ENCODE measurements at places on chromosomes 2 and 18. TPM values are rescaled to one million over a fixed set of nuclear protein-coding genes. Genes with fewer than 3 reads are reported as not detected.
A peak's percentile ranks its signal among the peaks of the same experiment; 100 is the strongest.

GRCh38 chr2:217820904-217821303, 181.9 kb downstream of the TNS1 start:
- no peaks in the 10 kb centered on the region for H3K4me1 ChIP-seq
- no peak for DNase-seq
- H3K36me3 ChIP-seq: no peaks in the 10 kb centered on the region
- no peak overlapping the region for H3K27ac ChIP-seq
- no peaks in the 10 kb centered on the region for H3K27me3 ChIP-seq
- no peak overlapping the region for H3K4me3 ChIP-seq

- no peaks in the 10 kb centered on the region for H3K27me3 ChIP-seq
- H3K4me1 ChIP-seq: no peaks in the 10 kb centered on the region
- H3K4me3 ChIP-seq: no peak overlapping the region
- no peak for DNase-seq
- no peak overlapping the region for H3K27ac ChIP-seq
Observed at GRCh38 chr2:120831086-120831485, 95.4 kb downstream of the GLI2 start.

DNA sequence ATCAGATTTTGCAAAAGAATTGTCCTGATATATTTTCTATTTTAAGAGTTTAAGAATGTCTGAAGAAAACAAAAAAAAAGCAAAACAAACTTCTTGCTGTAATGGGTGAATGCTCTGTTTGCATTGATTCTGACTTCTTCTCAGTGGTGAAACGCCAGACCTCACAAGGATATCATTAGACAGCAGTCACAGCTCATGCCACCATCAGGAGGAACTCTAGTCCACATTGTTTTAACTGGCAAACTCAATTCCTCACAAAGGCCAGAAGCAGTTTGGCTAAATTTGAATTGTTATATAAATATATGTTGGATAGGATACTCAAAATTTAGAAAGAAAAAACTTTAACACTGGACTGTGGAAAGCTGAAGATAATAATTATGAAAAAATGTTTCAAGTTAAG, 89.4 kb downstream of the DOK6 start:
- no peak overlapping the region for H3K27ac ChIP-seq
- no peak for DNase-seq

- H3K36me3 ChIP-seq: no peaks in the 10 kb centered on the region
- H3K27ac ChIP-seq: no peak overlapping the region
- DNase-seq: no peak
- peaks cover 9% of the 10 kb centered on the region for H3K4me1 ChIP-seq
Observed at GRCh38 chr18:76467371-76468190, 27.5 kb downstream of the ZNF516 start.

- H3K36me3 ChIP-seq: peaks cover 58% of the 10 kb centered on the region
- H3K27ac ChIP-seq: peak overlapping the region; percentile 57
- H3K27me3 ChIP-seq: no peaks in the 10 kb centered on the region
- no peak for DNase-seq
- peaks cover 62% of the 10 kb centered on the region for H3K4me1 ChIP-seq
- no peak overlapping the region for H3K4me3 ChIP-seq
Observed at GRCh38 chr18:63291278-63291677, 28.3 kb downstream of the BCL2 start.

DNA sequence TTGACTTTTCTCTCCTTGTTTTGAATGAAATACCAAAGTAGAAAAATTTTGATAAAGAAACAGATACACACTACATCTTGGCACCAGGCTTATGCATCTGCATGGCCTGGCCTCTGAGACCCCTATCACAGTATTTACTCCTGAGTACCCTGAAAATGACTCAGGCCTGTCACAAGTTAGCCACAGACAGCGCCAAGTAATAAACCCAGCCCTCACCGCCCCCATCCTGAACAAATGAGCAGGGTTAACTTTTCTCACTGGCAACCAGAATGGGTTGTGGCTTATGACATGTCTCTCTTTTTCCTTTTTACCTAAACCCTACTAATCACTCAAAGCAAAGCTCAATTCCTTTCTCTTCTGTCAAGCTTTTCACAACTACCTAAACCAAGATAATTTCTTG, 35.3 kb downstream of the SPRED2 start:
- peak overlapping the region; percentile 53 for H3K27ac ChIP-seq
- peak; percentile 70 for DNase-seq
- peaks cover 23% of the 10 kb centered on the region for H3K27me3 ChIP-seq
- H3K4me3 ChIP-seq: no peak overlapping the region
- peaks cover 23% of the 10 kb centered on the region for H3K4me1 ChIP-seq
- H3K36me3 ChIP-seq: no peaks in the 10 kb centered on the region

GRCh38 chr18:48140731-48141130, 210.3 kb upstream of the SMAD2 start:
- H3K27me3 ChIP-seq: peaks cover 56% of the 10 kb centered on the region
- no peak overlapping the region for H3K27ac ChIP-seq
- no peak overlapping the region for H3K4me3 ChIP-seq
- H3K4me1 ChIP-seq: peaks cover 12% of the 10 kb centered on the region
- no peak for DNase-seq

Gene EPB41L5
- 1.9 TPM for total RNA-seq

DNA sequence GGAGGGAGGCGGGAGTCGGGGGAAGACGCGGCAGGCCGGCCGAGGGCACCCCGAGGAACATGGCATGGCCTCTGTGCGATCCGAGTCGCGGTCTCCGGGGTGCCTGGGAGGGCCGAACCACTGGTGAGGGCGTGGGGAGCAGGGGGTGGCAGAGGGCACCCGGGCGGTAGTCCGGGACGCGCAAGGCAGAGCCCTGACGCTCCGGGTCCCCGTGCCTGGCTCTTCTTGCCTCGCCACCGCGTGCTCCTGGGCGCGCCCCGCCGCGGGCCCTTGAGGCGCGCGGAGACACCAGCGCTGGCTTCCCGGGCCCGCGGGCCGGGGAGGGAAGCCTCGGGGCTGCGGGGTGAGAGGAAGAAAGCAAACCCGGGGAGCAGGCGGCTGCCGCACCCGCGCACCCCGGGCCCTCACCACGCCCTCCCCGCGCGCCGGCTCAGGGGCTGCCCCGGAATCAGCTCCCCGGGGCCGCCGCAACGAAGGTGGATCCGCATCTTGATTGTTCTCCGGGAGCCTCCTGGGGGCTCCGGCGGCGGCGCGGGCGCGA, 4.3 kb downstream of the SOX11 start:
- no peak overlapping the region for H3K27ac ChIP-seq
- H3K4me3 ChIP-seq: no peak overlapping the region

GRCh38 chr2:174222154-174222553, 26.2 kb downstream of the OLA1 start:
- DNase-seq: no peak
- H3K4me1 ChIP-seq: no peaks in the 10 kb centered on the region
- H3K27ac ChIP-seq: no peak overlapping the region
- H3K4me3 ChIP-seq: no peak overlapping the region

Gene NIF3L1
- total RNA-seq: 28.3 TPM

GRCh38 chr2:67321588-67321903, 75.6 kb upstream of the ETAA1 start:
- DNase-seq: no peak
- no peak overlapping the region for H3K4me3 ChIP-seq
- no peaks in the 10 kb centered on the region for H3K4me1 ChIP-seq
- H3K27me3 ChIP-seq: peaks cover 2% of the 10 kb centered on the region

- no peaks in the 10 kb centered on the region for H3K4me1 ChIP-seq
- no peak overlapping the region for H3K27ac ChIP-seq
- DNase-seq: no peak
Observed at GRCh38 chr18:33676593-33676992, 98.6 kb downstream of the ASXL3 start.

Gene SLC4A3
- not detected for total RNA-seq

GRCh38 chr2:160784034-160784433, 290.4 kb upstream of the RBMS1 start:
- no peak overlapping the region for H3K4me3 ChIP-seq
- no peak for DNase-seq
- no peaks in the 10 kb centered on the region for H3K36me3 ChIP-seq
- H3K27ac ChIP-seq: no peak overlapping the region

DNA sequence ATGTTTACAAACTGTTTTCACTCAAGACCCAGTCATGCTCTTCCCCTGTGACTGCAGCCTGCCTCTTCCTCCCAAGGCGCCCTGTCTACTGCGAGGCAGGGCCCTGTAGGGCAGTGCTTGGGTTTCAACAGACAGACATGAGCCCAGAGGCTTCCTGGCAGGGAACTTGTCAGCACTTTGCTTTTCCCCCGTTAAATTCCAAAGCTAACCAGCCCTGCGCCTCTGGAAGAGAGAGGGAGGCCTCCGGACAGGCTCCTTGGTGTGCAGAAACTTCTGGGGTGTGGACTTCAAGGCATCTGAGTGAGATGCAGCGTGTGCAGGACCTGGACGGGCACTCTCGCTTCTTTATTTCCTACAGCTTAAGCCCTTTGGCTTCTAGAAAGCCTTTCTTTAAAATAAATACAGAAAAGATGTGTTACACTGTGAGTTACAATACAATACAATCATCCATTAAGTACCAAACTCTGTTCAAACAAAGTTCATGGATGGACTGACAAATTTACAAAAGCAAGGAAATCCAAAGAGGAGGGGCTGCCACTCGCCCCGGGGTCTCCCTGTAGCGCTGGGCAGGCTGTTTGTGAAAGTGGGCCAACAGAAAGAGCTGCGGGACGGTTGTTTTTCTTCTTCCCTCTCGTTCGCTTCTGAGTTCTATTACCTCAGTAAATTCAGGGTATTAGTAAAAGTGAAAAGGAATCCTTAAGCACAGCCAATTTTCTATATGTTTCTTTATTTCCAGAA, 8.8 kb upstream of the ZNF516 start:
- no peaks in the 10 kb centered on the region for H3K4me1 ChIP-seq
- no peaks in the 10 kb centered on the region for H3K36me3 ChIP-seq
- no peak for DNase-seq

GRCh38 chr2:98469862-98470544, 25.3 kb downstream of the INPP4A start:
- H3K4me3 ChIP-seq: no peak overlapping the region
- peaks cover 46% of the 10 kb centered on the region for H3K36me3 ChIP-seq
- peaks cover 99% of the 10 kb centered on the region for H3K4me1 ChIP-seq
- no peaks in the 10 kb centered on the region for H3K27me3 ChIP-seq
- peak overlapping the region; percentile 90 for H3K27ac ChIP-seq

Data from activated CD8-positive, alpha-beta memory T cell treated with anti-CD3 and anti-CD28 coated beads, Interleukin-2, amount 10 ng/mL, durations not matched to agents 7 days and 5 days (primary cell).